HTR-8/SVneo (cell line): ENCODE measurements at places on chromosomes 12 and 14.

GRCh38 chr14:94382099-94382715, 6.2 kb downstream of the SERPINA1 start:
- no peak for DNase-seq

DNA sequence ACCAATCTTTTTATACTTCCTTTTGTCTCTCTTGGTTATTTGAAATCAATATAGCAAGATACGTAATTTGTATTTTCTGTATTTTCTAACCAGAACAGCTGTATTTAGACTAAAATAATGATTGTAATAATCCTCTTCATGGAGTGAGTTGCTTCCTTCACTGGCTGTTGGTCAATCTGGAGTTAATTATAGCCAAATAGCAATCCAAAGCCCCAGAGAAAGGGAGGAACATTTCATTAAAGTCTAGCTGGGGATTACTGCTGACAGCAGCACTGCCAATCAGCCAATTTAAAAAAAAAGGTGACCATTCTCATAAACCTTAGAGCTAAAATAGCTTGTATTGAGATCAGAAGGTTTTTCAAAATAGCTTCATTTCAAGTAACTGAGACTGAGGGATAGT, 118.0 kb downstream of the TRHDE start:
- no peak for DNase-seq

DNA sequence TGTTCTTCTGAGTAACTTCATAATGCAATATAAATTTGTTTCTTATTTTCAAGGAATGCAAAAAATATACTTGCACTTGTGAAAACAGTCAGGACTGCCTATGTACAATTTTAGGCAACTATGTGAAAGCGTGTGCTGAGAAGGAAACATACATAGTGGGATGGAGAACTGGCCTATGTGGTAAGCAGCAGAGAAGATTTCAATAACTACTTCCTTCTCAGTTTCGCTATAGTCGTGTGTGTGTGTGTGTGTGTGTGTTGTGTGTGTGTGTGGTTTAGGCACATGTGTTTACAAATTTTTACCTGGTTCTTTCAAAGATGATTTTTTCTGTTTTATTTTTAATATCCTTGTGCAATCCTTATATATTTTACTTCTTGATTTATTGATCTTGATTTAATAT, 211.8 kb downstream of the LRRK2 start:
- DNase-seq, result no peak

- DNase-seq, result no peak
These were observed 154.9 kb downstream of the C12orf75 start for GRCh38 chr12:105485321-105485910.

- DNase-seq, result peak; percentile 1
These were observed 1005.9 kb upstream of the ATXN7L3B start for GRCh38 chr12:73531752-73532151.

DNA sequence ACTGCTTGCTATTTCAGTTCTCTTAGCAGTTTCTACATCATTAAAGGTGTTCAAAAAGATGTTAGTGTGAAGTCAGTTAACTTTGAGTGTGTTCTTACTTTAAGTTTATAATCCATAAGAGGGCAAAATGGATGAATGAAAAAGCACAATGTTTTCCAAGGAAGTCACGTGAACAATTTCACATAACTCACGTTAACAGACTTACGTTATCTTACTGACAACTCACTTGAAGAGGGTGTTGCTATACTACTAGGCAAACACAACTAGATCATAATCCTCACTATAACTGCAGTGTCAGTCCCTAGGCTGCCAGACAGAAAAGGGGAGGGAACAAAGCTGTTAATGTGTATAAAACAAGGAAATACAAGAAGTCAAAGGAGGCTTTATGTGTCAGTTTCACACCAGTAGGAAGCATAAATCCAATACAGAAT, 6.4 kb downstream of the SLC2A13 start:
- DNase-seq, result no peak

GRCh38 chr14:73244541-73245290, 7.4 kb downstream of the PAPLN start:
- no peak for DNase-seq

DNA sequence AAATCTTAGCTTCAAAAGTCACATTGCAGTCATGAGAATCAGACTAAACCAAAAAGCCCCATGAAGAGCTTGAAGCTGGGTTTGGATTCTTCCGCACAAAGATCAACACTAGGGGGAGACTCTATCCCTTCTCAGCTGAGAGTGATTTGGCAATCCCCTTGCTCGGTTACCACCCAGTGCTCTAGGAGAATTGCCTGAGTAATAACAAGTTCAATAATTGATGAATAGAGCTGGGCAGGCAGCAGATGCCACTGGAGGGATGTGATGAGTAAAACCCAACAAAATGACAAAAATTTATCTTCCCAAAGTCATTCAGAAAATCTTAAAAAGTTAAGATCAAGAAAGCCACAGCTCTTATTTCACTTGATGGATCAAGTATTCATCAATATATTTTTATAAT, 185.6 kb upstream of the ARID2 start:
- peak; percentile 74 for DNase-seq

- DNase-seq, result no peak
These were observed 18.1 kb downstream of the MEG3 start for GRCh38 chr14:100844082-100844408.

DNA sequence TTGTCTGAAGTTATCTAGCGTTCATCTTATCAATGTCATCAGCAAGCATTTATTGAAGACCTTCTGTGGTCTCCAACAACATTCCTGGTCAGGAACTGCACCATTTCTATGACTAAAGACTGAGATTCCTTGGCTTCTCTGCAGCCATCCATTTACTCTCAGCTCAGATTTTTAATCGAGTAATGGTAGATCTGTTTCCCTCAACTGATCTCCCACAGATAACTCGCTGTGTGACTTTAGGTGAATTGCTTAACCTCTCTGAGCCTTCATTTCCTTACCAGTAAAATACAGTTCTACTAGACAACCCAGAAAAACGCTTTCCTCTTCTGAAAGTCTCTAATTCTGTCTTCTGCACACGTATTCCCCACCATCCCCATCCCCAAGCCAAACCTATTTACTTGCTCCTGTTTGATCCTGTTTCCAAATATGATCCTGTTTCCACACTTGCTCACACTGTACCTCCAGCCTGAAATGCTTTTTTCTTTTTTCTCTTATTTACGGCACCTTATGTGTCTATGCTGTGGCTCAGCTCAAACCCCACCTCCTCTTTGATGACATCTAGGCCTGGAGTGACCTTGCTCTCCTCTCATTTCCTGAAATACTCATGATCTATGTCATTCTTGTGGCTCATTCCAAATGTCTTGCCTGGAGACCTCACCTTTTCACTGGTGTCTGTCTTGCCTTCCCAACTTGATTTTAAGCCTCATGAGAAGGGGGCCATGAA, 21.8 kb downstream of the PLXNC1 start:
- no peak for DNase-seq
